ENCODE measurements at places on chromosomes 11 and 22.

DNA sequence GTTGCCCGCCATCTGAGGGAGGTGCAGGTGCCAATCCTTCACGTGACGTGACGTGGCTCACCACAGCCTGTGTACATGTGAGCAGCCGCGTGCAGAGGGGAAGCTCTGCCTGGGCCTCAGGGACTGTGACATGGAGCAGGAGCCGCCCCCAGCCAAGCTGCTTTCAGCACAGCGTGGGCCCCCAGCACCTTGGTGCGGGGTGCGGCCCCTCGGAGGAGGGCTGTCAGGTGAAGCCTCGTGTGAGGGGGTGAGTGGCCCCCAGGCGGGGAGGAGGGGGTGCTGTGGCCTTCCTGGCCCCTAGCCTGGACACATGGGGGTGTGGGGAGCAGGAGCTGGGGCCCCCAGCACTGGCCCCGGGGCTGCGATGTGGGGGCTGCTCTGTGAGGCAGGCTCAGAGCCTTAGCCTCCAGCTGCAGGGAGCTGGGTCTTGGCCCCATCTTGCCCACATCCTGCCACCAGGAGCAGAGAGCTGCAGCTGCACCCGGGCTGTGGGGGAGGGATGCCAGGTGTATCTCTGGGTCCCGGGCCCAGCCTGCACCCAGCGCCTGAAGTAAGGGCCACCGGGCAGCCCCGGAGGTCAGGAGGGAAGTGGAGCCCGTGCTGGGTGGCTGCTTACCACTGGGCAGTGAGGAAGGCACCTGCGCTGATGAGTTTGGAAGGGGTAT is at the start of gene ADORA2A:
ADORA2A (plus strand) TSS at position 100 of the 665 bp plus-strand sequence. CDS start 5,806 bp downstream, outside the sequence.
- peak; percentile 68 for DNase-seq

DNA sequence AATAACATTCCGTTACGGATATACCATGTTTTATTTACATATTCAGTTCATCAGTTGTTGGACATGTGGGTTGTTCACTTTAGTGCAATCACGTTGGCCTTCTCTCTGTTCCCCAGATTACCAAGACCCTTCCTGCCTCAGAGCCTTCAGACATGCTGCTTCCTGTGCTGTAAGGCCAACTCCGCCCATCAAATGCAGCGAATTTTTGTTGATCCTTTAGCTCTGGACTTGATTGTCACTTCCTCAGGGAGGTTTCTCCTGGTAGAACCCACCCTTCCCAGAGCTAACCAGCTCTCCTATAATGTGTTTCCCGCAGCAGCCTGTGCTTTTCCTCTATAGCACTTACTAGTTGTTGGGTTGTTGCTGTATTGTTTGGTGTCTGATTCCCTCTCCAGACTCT is 39.4 kb downstream of the SWAP70 start:
- DNase-seq: no peak

DNA sequence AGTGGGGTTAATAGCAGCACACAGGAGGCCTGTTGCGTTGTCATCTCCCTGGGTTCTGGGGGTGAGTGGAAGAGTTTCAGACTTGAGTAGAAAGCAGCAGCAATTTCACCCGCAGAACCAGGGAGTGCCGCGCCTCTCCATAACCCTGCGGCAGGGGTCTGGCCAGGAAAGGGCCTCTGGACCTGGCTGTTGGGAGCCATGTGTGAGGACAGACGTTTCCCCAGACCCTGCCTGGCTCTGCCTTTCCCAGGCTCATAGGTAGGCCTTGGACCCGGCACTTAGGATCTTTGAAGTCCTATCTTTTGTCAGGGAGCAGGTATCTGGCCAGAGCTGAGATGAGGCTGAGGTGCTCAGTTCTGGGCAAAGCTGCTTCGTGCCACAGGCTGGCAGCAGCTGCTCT is 106.6 kb upstream of the PARVA start:
- no peak for DNase-seq

GRCh38 chr11:35014346-35014745 is 97.9 kb downstream of the PDHX start:
- DNase-seq: no peak

DNA sequence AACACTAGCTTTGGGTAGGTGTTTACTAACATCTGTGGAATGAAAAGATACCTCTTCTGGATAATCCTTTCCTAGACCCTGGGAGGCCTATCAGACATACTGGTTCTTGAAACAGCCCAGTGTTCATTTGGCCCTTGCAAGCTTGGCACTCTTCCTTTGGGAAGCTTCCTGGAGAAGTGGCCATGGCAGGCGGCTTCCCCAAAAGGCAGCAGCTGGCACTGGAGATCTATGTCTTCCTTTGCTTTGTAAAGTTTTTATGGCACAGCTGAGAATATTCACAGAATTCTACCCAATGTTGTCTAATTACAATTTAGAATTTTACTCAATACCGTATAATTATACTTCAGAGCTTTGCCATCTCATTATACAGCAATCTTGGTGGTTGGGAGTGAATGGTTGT is 199.2 kb upstream of the C11orf87 start:
- no peak for DNase-seq

DNA sequence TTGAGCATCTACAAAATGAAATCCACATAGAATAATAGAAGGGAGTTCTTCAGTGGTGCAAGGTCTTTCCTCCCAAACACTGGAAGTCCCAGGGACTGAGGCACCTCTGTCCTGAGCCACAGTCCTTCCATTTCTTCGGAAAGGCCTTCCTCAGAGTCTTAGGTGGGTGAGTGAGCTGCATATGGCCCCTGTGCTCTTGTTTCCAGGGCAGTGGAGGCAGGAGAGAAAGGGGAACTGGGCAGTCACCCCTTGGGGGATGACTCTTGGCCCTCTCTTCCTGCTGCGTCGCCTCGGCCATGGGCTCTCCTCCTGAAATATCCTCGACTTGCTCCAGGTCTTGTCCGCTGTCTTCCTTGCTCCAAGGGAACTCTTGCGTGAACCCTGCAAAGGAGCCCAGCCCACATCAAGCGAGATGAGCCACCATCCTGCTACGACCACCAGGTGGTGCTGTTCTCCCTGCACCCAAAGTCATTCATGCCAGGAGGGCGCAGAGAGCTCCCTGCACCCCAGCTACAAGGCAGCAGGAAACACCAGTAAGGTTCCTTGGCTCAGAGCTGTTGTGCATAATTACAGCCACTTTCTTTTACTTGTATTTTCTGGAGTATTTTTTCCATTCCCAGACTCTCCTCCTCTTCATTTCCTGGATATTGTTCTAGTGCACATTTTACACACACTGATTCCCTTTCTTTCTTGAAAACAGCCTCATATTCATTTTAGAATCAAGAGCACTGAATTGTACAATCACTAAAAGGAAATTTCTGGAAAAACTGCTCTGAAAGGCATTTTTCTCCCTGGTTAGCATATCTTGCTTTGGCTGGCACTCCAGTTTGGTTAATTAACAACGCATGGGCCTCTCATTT is 397.8 kb downstream of the OPCML start:
- no peak for DNase-seq

GRCh38 chr11:116791002-116791812 is 472 bp downstream of the APOA5 start:
- peak; percentile 43 for DNase-seq

All from activated CD8-positive, alpha-beta memory T cell treated with anti-CD3 and anti-CD28 coated beads for 4 hours (primary cell).